Pons (tissue), 1 donor: ENCODE measurements at places on chromosomes 5 and 9.

GRCh38 chr9:121267689-121268597, at the start of gene GSN:
GSN (plus strand) TSS chr9:121268162; CDS start chr9:121301972, 33,810 bp downstream.
- peak; percentile 90 for DNase-seq

- no peak for DNase-seq
These were observed 36.1 kb downstream of the TMC1 start for GRCh38 chr9:72557549-72557948.

GRCh38 chr5:6159832-6160430, 218.4 kb downstream of the MED10 start:
- DNase-seq = no peak

DNA sequence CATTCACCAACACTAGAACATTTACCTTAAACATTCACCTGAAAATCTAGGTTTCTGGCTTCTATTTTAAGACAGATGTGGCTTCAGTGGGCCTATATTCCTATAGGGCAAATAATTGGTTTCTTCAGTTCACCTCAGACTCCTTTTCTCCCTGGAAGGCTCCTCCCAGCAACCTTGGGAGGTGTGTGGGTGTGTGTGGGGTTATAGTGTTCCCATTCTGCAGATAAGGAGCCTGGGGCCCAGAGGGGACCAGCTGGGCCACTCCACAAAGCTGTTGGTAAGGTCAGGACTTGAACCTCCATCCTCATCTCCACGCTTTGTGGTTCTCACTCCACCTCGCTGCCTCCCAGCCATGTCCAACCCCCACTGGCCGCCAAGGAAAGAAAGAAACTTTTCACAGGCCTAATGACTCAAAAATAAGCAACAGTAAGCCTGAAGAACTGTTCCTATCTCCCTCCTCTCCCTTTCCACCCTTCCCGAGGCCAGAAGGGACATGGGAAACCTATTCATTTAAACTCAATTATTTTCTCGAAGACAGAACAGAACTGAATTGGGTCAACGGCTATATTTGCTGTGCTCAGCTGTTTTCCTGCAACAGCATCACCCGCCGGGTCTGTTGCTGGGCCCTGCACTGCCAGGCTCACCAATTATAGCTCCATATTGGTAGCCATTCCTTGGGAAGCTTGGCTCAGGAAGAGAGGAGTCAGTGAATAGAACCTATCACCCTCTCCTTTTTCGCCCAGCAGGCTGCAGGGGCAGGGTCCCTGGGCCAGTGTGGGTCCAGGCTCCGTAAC, 78.5 kb downstream of the DAB2IP start:
- no peak for DNase-seq

- DNase-seq = no peak
These were observed 195.9 kb downstream of the RFK start for GRCh38 chr9:76198336-76198735.

DNA sequence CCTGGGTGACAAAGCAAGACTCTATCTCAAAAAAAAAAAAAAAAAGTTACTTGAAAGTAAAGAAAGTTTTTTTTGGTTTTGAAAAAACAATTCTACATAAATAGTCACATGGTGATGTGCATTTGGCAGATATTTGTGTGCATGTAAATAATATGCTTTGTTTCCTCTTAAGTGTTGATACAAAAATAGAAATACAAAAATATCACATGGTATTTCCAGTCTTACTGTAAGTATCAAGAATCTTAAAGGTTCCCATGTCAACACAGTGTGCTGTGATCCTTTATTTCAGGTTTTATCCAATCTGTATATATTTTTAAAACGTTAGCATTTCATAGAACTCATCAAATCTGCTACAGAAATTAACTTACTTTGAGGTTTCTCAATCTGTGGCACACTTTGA, 521.9 kb downstream of the TLE4 start:
- no peak for DNase-seq

- no peak for DNase-seq
These were observed 14.1 kb downstream of the SNX2 start for GRCh38 chr5:122788996-122789395.

DNA sequence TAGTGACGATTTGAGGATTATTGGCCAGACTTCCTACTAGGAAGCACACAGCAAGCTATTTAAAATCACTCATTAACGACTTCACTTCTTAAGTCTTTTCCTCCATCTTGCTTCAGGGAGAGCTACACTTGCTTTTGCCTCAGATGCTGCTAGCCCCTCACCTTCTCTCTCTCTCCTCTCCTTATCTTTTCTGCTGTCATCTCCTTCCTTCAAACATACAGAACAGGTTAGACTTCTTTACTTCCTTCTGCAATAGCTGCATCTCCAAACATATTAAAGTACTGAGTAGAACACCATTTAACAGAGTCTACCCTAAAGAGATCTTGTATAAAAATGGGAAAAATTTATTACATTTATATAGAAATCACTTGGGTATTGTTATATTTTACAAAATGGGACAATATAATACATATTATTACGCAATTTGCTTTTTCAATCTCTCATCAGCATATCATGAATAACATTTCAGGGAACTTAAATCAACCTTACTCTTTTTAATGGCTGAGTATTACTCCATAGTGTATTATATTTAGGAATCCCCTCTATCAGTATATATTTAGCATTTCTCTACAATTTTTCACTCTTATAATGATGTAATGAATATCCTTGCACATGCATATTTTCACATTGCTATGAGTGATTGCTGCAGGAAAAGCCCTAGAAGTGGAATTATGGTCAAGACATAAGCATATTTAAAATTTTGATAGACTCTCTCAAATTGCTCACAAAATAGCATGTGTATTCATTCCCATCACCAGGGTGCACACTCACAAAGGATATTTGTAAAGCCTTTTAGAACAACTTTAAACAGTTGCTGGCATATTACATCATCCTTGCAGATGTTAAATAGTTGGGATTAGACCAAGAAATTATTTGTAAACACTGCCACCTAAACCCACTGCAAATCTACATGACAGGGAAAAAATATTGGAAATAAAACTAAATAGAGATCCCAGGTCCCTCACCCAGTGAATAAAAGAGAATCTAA, 164.5 kb upstream of the NFIB start:
- no peak for DNase-seq

DNA sequence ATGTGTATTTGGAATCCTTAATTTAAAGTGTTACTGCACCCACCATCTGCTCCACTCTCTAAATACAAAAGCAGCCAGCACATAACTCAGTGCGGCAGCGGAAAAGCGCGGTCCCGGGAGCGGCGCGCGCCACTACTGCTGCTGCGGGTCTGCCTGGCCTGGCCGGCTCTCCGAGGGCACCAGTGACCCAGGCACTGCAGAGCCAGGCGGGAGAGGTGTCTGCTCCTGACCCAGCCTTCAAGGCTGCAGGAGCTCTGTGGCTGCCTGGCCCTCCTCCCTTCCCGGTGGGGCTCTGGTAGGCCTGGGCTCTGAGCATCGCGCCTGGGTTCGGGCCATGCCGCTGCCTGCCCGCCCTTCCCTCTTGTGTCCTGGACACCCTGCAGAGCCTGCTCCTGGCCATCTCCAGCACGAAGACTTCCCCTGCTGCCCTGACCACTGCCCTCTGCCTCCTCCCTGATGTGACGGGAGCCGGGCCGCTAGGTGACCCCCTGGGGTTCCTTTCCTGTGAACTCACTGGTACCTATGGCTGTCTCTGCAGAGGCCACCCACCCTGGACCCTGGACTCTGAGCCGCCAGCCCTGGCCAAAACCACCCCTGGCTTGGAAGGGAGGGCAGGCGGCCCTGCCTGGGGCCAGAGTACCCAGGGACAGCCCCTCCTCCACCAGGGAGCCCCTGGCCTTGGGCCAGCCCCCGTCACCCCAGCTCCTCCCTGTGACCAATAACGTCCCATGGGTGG, 32.8 kb upstream of the UBAC1 start:
- DNase-seq = no peak

DNA sequence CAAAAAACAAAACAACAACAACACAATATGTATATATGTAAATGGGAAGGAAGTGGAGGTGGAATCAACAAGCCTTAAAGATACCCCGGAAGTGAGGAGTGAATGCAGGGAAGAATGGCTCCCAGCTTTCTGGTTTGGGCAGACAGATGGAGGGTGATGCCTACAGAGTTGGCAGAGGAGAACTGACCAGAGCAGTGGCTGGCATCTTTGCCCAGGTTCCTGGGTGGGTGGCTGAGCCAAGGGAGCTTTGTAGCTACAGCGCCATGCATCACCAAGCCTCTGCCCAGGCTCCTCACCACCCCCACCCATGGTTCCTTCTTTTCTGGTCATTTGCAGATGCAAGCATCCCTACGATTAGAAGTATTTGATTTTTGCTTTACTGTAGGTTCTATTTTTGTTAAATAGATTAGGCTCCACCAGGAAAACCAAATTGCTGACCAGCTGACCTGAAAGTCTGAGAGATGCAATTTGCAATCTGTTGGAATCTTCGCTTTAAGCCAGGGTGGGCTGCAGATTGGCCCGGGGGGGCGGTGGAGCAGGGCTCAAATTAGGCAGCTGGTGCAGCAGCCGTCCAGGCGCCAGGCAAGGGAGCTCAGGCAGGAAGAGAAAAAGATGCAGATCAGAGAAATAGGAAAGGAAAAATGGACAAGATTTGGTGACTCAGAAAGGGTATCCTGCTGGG, 163.3 kb upstream of the TBC1D2 start:
- DNase-seq = no peak

- DNase-seq = peak; percentile 22
These were observed 24.2 kb downstream of the ANP32B start for GRCh38 chr9:98007251-98007928.

DNA sequence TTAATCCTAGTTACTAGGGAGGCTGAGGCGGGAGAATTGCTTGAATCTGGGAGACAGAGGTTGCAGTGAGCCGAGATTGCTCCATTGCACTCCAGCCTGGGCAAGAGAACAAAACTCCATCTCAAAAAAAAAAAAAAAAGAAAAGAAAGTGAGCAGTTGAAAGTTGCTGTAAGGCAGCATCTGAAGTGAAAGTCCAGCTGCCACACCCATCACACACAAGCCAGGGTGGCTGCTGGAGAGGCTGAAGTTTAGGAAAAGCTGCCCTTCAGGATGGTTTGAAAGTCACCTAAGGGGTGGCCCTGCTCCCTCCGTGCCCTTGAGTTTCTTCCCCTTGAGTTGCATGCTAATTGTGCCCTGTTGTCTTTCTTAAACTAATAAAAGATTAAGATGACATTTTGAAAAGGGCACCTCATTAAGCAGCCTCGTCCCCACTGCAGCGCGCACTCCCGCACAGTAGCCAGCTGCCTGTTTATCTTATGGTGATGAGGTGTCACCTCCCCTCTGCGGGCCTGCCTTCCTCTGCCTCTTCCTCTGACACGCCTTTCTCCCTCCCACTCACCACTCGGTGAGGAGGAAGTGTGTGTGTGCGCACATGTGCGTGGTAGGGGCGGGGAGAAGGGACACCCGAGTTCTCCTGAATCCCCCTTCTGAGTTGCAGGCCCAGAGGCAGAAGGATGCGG, 104.2 kb upstream of the PANK3 start:
- DNase-seq = no peak

- no peak for DNase-seq
These were observed 95.0 kb downstream of the PCSK1 start for GRCh38 chr5:96338091-96338490.
